ENCODE measurements at places on chromosomes 5 and 9. TPM values are rescaled to one million over a fixed set of nuclear protein-coding genes. Genes with fewer than 3 reads are reported as not detected.
A peak's percentile ranks its signal among the peaks of the same experiment; 100 is the strongest.

Gene SLC6A18
- not detected for total RNA-seq

Gene F2RL1
- total RNA-seq = 34.6 TPM

Gene MARCOL
- total RNA-seq = not detected

Gene OR1J2
- total RNA-seq = not detected

Gene TXNDC8
- not detected for total RNA-seq

Gene PGM5
- not detected for total RNA-seq

Gene C5orf34
- total RNA-seq = 22.6 TPM

Gene FKTN
- total RNA-seq = 32.3 TPM

Gene SLC4A9
- 0.20 TPM for total RNA-seq

Gene SPAG8
- total RNA-seq = 1.0 TPM

DNA sequence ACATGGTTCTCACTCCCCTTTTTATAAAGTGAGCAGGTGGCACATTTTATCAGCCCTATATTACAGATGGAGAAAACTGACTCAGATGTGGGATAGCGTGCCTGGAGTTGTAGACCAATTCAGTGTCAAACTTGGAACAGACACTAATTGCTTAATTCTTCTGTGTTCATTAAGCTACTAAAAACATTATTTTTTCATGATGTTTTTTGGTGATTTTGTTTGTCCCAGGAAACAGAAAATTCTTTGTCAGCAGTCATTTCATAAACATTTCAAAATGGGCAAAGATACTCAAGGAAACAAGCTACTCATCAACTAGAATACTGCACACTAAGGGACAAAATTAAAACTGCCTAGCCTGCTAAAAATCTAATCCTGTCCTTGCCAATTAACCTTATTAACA lies 2.2 kb downstream of the ABHD17B start:
- no peaks in the 10 kb centered on the region for H3K27me3 ChIP-seq
- no peak for DNase-seq
- H3K27ac ChIP-seq = no peak overlapping the region
- H3K36me3 ChIP-seq = no peaks in the 10 kb centered on the region
- peak overlapping the region; percentile 93 for H3K4me3 ChIP-seq

DNA sequence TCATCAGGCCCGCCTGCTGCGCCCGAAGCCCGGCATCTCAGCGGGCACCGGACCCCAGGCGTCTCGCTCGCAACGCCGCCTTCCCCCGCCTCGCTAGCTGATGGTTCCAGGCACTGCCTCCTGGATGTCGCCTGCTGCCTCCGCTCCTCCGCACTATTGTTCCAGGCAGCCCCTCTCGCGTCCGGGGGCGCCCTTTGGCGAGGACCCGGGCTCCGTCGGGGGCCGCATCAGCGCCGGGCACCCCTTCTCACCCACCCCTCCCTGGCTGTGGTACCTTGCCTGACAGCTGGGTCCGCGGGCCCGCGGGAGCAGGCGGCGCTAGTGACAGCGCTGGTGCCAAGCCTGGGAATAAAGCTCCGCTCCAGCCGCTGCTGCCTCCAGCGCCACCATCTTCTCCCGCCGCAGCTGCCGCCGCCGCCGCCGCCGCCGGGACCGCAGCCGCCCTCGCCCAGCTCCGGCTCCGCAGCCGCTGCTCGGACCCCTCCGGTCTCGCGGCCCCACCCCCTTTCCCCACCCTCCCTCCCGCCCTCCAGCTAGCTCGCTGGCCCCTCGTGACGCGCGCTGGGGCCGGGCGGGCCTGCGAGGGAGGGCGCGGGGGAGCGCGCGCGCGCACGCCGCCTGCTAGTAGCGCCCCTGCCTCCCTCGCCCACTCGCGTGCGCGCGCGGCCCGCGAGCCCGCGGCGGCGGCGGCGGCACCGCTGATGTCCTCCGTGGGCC lies at the start of gene APBA1:
TSS of gene APBA1 (minus strand) at position 493 of the 717 bp plus-strand sequence.
- H3K36me3 ChIP-seq = no peaks in the 10 kb centered on the region
- H3K27ac ChIP-seq = no peak within 1 kb of the TSS
- DNase-seq = no peak

GRCh38 chr5:57887851-57888621 lies 405.4 kb upstream of the ACTBL2 start:
- peak; percentile 58 for DNase-seq
- H3K36me3 ChIP-seq = no peaks in the 10 kb centered on the region
- H3K27me3 ChIP-seq = no peaks in the 10 kb centered on the region
- peak overlapping the region; percentile 48 for H3K27ac ChIP-seq
- peaks cover 18% of the 10 kb centered on the region for H3K4me1 ChIP-seq

DNA sequence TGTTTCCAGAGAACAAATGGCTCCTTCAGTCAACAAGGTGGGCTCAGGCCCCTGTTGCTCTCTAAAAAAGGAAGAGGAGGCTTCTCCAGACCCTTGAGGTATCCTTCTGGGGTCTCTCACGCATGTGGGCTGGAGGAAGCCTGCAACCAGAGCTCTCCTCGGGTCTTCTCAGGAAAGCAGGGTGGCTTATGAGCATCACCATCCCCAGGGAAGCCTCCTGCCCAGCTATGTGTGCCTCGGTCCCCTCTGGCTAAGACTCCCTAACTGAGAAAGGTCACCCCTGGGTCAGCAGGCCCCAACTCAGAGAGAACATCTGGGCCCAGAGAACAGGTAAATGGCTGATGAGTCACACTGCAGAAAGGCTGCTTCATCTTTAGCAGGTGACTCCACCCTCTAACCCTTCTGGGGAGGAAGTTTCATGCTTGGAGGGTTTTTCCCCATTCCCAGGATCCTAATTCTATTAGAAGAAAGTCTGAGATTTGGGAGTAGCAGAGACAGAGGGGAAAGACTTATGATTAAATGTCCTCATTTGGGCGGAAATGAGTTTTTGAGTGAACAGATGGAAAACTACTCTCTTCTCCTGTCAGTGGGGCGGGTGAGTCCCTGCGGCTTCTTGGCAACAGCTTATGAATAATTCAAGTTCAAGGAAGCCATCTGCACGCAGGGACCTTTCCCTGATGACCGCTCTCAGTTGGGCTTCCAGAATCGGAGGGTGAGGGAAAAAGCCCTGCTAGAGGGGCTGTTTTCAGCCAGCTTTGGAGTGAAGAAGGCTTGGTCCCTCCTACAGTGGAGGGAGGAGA lies 41.9 kb downstream of the TGFBI start:
- H3K27me3 ChIP-seq = no peaks in the 10 kb centered on the region
- no peaks in the 10 kb centered on the region for H3K36me3 ChIP-seq
- no peak for DNase-seq

GRCh38 chr5:55347786-55348185 lies 40.0 kb downstream of the MTREX start:
- H3K4me3 ChIP-seq = no peak overlapping the region
- no peaks in the 10 kb centered on the region for H3K27me3 ChIP-seq
- no peaks in the 10 kb centered on the region for H3K4me1 ChIP-seq
- H3K27ac ChIP-seq = no peak overlapping the region
- DNase-seq = no peak
- peaks cover 38% of the 10 kb centered on the region for H3K36me3 ChIP-seq

DNA sequence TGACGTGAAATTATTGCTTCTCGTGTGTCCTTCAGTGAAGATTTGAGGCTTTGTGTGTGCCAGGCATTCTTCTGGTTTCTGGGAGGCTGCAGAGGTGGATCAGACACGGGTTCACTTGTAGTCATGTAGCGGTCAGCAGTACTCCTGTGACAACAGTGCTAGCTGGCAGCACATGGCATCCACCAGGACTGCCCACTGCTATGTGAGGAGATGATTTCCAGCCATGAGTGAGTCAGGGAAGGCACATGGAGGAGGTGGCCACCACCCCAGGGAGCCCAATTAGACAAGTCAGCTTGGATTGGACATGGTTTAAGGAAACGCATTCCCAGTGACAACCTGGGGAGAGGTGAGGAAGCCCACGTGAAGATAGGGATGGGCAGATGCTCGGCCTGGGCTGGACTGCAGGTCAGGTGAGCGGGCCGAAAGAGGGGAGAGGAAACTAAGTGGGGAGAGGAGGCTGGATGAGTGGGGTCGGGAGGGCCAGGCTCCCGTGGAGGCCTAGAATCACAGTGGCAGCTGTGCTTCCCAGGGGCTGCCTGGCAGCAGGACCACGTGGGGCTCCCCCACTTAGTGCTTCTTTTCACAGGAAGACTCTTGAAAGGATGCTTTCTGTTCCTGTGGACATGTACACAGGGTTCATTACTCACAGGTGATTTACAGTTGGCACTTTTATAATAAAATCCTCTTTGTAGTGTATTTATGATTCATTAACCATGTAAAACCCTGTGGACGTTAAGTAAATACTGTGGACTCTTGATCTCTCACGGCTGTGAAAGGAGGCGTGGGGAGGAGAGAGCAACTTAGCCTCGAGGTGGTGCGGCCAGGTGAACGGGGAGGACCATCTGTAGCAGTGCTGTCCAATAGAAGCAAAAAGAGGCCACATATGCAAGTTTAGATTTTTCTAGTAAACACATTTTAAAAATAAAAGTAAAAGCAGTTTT lies 80.0 kb upstream of the OTULINL start:
- DNase-seq = no peak
- H3K36me3 ChIP-seq = peaks cover 12% of the 10 kb centered on the region
- no peak overlapping the region for H3K27ac ChIP-seq
- no peaks in the 10 kb centered on the region for H3K4me1 ChIP-seq

- H3K36me3 ChIP-seq = no peaks in the 10 kb centered on the region
- no peaks in the 10 kb centered on the region for H3K4me1 ChIP-seq
- H3K27ac ChIP-seq = no peak overlapping the region
- no peaks in the 10 kb centered on the region for H3K27me3 ChIP-seq
- H3K4me3 ChIP-seq = no peak overlapping the region
- no peak for DNase-seq
Measured at GRCh38 chr9:86925686-86926085, 21.6 kb downstream of the GAS1 start.

- H3K27me3 ChIP-seq = peaks cover 18% of the 10 kb centered on the region
- peaks cover 5% of the 10 kb centered on the region for H3K4me1 ChIP-seq
- H3K4me3 ChIP-seq = no peak within 1 kb of the TSS
- no peaks in the 10 kb centered on the region for H3K36me3 ChIP-seq
- no peak for DNase-seq
Measured at GRCh38 chr5:31193591-31194467, at the start of gene CDH6. CDH6 (plus strand) TSS chr5:31193686; CDS start chr5:31267474, 73,788 bp downstream.

- no peaks in the 10 kb centered on the region for H3K27me3 ChIP-seq
- no peak overlapping the region for H3K27ac ChIP-seq
- H3K36me3 ChIP-seq = no peaks in the 10 kb centered on the region
- H3K4me1 ChIP-seq = no peaks in the 10 kb centered on the region
- DNase-seq = no peak
Measured at GRCh38 chr5:30436691-30437090, 756.8 kb upstream of the CDH6 start.

GRCh38 chr9:13721481-13722235 lies 442.2 kb upstream of the MPDZ start:
- H3K4me1 ChIP-seq = peaks cover 22% of the 10 kb centered on the region
- H3K27ac ChIP-seq = no peak overlapping the region
- H3K36me3 ChIP-seq = no peaks in the 10 kb centered on the region
- no peak overlapping the region for H3K4me3 ChIP-seq
- no peaks in the 10 kb centered on the region for H3K27me3 ChIP-seq

- no peak overlapping the region for H3K4me3 ChIP-seq
- H3K27me3 ChIP-seq = no peaks in the 10 kb centered on the region
- H3K4me1 ChIP-seq = no peaks in the 10 kb centered on the region
- DNase-seq = no peak
Measured at GRCh38 chr5:121783700-121784099, 68.0 kb upstream of the FTMT start.

GRCh38 chr5:125023673-125024072 lies 277.2 kb upstream of the ZNF608 start:
- no peak overlapping the region for H3K27ac ChIP-seq
- DNase-seq = no peak

DNA sequence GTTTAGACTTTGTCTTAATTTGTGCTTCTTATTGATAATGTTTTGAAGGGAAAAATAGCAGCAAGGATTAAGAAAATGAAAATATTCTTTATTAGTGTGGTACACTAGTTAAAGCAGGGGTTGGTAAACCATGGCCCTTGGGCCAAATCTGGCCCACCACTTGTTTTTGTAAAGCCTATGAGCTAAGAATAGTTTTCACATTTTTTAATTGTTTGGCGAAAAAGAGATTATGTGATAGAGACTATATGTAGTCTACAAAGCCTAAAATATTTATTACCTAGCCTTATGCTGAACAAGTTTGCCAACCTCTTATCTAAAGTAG lies 57.2 kb downstream of the KCNN2 start:
- H3K27me3 ChIP-seq = no peaks in the 10 kb centered on the region
- H3K4me3 ChIP-seq = no peak overlapping the region
- H3K27ac ChIP-seq = no peak overlapping the region
- H3K36me3 ChIP-seq = no peaks in the 10 kb centered on the region

DNA sequence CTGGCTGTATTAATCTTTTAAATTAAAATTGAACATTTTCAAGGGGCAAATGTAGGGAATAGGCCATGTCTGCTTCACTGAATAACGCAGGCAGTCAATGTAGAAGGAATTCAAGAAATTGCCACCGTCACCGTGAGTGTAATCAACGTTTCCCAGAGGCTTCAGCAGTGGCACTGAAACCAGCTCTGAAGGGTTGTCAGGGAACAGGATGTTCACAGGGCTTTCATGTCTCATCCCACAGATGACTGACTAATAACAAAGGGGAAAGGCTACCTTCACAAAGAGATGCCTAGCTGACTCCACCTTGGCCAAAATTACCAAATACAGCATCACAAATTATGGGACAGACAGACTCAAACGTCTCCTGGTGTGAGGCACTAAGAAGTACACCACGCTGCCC lies 70.4 kb upstream of the SIMC1 start:
- peaks cover 70% of the 10 kb centered on the region for H3K27me3 ChIP-seq
- H3K36me3 ChIP-seq = no peaks in the 10 kb centered on the region
- H3K4me1 ChIP-seq = no peaks in the 10 kb centered on the region
- no peak overlapping the region for H3K27ac ChIP-seq

DNA sequence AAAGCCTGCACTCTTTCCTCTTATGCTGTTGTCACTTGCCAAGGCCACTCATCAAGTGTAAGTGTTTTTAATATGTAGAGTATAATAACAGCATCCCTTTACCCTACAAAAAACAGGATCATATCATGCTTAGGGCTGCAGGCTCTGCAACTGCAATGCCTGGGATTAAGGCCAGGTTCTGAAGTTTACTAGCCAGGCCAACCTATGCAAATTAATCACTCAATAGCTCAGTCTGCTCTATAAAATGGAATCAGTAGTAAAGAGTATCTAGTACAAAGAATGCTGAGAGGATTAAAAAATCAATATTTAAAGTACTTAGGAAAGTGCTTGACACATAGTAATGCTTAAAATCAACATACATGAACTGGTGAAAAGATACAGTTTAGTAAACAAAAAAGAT lies 253.3 kb downstream of the EDIL3 start:
- DNase-seq = no peak
- H3K4me1 ChIP-seq = no peaks in the 10 kb centered on the region
- H3K27ac ChIP-seq = no peak overlapping the region
- no peak overlapping the region for H3K4me3 ChIP-seq

GRCh38 chr5:150103678-150104549 lies 17.6 kb upstream of the CSF1R start:
- no peak overlapping the region for H3K4me3 ChIP-seq
- no peak for DNase-seq
- no peaks in the 10 kb centered on the region for H3K36me3 ChIP-seq
- H3K27me3 ChIP-seq = no peaks in the 10 kb centered on the region
- peaks cover 11% of the 10 kb centered on the region for H3K4me1 ChIP-seq

- no peaks in the 10 kb centered on the region for H3K27me3 ChIP-seq
- peak; percentile 76 for DNase-seq
- H3K27ac ChIP-seq = peak overlapping the region; percentile 26
- H3K4me1 ChIP-seq = peaks cover 30% of the 10 kb centered on the region
Measured at GRCh38 chr9:95504053-95504963, 12.5 kb downstream of the PTCH1 start.

Data from PC-9 (cell line).